ENCODE measurements at places on chromosomes 3 and 15. TPM values are rescaled to one million over a fixed set of nuclear protein-coding genes. Genes with fewer than 3 reads are reported as not detected.

The NAALADL2 gene
- total RNA-seq: 4.0 TPM

The C3orf20 gene
- not detected for total RNA-seq

The C2CD4B gene
- total RNA-seq: 28.4 TPM

The PROK2 gene
- total RNA-seq: not detected

The PAQR9 gene
- total RNA-seq: not detected

The MAP6D1 gene
- 3.2 TPM for total RNA-seq

The LRRC3B gene
- not detected for total RNA-seq

The ARMC8 gene
- 46.0 TPM for total RNA-seq

The KNG1 gene
- not detected for total RNA-seq

The HTR3E gene
- not detected for total RNA-seq

The ATP10A gene
- not detected for total RNA-seq

The GP5 gene
- not detected for total RNA-seq

DNA sequence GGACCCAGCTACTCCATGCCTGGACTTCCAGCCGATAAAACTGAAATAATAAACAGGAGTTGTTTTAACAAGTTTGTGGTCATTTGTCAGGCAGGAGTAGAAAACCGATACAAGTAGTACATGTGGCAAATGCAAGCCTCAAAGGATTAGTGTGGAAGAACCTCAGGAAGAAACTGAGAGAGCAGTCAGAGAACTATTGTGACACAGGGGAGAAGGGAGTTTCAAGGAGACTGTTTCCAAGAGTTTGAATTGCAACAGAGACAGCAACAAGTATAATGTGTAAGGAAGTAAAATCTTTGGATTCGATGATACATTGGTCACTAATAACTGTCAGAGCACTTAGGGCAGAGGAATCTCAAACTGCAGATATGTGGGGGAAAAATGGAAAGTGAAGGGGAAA lies 450.6 kb upstream of the ARHGEF26 start:
- DNase-seq: no peak

DNA sequence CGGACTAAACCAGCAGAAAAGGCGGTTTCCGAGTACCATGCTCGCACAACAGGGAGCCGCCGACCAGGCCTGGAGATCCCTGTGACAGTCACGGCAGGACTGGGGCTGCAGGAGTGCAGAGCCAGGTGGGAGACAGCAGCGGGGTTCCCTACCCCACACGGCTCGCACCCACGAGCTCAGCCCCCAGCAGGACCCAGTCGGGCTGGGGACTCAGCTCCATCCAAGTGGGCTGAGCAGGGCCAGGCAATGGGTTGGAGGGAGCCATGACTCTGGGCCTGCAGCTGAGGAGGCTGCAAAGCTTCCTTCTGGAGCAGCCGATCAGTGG lies 15.8 kb downstream of the XXYLT1 start:
- DNase-seq: no peak

DNA sequence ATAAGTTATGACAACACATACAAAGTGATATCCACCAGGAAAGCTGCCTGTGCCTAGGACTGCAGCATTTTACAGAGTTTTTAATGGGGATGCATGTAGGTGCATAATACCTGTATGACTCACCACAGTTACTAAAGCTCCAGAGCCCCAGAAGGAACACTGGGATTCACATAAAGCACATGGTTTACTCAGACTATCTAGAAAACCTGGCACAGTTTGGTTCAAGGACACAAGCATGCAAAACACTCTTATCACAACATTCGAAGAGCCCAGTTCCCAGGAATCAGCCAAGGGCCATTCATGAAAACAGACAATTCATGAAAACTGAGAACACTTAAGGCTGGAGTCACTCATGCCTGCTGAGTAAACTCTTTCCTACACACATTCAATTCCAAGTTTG lies 261.0 kb downstream of the PYDC2 start:
- peak; percentile 20 for DNase-seq

DNA sequence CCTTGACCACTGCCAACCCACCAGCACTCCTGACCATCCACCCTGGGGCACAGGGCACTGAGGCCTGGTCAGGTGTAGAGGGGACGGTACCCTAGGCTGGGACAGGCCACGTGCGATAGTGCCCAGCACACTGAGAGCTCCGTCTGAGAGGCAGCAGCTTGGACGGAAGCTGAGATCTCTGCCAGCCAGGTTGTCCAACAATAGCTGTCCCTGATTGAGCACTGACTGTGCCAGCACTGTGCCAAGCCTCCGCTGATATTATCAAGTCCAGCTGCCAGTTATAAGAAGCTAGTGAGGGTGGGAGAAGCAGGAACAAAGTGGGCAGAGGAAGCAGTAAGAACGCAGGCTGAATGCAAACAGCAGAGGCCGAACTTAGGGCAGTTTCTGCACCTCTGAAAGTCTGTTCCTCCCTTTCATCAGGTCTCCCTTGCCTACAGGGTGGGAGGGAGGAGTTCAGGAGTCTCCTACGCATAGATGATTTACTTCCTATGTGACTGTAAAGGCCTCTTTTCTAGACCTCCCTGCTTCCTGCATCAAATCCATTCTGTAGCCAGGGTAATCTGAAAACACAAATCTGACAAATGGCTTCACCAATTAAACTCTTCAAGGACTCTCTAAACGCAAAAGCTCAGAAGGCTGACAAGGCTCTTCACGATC lies 29.7 kb downstream of the MRPS11 start:
- no peak for DNase-seq

DNA sequence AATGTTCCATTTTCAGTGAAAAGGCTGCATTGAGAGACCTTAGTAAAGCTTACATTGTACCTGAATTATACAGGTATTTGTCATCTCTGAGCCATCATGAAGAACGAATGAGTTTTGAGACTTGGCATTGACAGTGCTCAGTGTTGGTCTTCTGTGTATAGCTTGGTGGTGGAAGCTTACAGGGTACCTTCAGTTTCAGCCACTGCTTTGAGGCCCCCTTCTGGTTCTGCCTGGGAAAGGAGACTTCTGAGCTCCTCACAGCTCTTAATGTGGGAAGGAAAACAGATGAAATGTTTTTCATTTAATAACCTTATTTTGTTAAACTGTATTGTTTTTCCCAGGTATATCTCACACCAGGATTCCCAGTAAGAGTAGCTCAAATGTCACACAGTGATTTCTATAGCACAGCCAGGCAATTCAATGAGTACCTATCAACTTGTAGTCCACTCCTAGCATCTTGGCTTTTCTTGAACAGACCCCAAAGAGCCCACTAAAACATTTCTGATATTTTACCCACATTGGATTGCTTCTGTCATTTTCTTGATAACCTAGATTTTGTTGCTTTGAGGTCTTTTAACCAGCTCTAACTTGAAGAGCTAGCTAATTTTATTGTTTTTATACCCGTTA lies 5.6 kb downstream of the SERPINI1 start:
- DNase-seq: peak; percentile 47

GRCh38 chr3:34292605-34293300 lies 494.3 kb downstream of the PDCD6IP start:
- DNase-seq: no peak

DNA sequence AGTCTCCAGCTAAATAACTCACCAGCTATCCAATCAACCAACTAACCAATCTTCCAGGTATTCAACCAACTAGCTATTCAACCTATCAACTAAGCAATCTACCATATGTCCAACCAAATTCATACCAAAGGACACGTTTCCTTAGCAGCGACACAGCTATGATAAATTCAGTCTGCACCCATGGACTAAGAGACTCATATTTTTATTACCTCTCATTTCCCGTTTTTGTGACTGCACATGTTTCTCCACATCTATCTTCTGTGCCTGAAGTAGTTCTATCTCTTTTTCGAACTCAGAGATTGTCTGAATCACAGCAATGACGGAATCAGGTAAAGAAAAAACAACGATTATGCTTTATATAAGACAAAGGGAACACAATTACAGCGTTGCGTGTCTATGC lies 34.0 kb upstream of the GNB5 start:
- no peak for DNase-seq

- DNase-seq: peak; percentile 40
These were observed 25.3 kb downstream of the ADGRG7 start for GRCh38 chr3:100634493-100635272.

DNA sequence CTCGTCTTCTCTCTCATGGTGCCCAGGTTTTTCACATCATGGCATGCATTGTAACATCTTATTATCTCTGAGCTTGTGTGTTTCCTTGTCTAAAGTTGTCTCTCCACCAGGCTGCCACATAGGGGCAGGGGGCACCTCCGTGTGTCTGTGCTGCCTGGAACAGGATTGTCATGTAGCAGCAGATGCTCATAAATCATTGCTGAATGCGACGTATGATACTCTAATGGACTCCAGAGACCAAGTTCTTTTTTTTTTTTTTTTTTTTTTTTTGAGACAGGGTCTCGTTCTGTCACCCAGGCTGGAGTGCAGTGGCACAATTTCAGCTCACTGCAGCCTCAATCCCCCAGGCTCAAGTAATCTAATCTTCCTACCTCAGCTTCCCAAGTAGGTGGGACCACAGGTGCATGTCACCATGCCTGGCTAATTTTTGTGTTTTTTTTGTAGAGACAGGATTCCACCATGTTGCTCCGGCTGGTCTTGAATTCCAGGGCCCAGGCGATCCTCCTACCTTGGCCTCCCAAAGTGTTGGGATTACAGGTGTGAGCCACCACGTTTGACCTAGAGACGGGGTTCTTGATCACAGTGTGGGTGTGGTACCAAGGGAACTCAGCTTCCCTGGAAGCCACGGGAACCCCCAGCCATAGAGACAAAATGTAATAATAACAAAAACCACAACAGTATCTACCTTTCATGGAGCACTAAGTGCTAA lies 4.7 kb upstream of the DNASE1L3 start:
- no peak for DNase-seq

DNA sequence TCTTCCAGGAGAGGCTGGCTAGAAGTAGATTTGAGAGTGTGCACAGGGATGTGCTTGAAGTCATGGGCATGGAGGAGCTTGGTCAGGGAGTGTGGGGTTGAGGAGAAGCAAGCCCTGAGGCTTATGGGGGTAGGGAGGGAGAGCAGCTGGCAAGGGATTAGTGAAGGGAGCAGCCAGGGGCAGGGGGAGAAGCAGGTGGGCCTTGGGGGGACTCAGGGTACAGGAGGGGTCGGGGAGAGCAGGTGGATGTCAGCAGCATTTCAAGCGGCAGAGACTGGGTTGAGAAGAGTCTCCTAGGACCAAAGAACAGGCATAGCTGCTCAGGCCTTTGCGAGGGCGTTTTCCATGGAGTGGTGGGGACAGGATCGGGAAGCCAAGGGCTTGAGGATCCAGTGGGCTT lies 3.4 kb upstream of the LMAN1L start:
- DNase-seq: no peak

GRCh38 chr15:61157933-61158332 lies 71.2 kb downstream of the RORA start:
- DNase-seq: no peak

DNA sequence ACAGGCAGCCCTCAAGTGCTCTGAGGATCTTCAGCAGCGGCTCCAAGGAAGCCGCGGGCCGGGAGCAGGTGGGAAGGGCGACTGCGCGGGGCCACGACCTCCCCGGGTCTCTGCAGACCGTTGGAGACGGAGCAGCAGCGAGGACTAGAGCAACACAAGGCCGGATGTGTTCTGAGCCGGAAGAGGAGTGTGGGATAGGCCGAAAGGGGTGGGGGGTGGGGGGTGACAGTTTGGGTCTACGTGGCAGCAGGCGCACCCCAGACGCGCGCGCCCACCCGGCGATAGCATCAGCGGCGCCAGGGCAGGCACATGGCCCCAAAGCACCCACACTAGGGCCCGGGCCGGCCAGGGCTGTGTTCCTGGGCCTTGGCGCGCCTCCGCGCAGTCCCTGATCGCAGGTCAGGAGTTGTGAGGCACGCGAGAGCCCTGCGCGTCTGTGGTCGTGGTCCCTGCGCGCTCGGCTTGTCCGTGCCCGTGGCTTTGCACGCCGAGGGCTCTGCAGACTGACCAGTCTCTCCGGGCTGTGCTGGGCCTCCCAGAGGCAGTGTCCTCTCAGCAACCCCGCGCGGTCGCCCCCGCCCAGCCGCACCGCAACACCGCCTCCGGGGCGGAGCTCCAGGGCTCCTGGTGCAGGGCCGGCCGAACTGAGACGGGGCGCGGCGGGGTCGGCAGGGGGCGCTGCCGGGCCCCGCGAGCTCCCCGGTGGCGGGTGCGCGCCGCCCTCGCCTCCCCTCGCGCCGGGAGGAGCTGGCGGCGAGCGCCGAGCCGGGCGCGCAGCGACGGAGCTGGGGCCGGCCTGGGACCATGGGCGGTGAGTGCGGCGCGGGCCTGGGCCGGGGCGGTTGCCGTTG lies at the start of gene PXYLP1:
TSS of gene PXYLP1 (plus strand) at position 725 of the 851 bp plus-strand sequence. CDS start 28,351 bp downstream, outside the sequence.
- DNase-seq: peak; percentile 83

- no peak for DNase-seq
These were observed 14.5 kb upstream of the SLC6A1 start for GRCh38 chr3:10977892-10978510.

DNA sequence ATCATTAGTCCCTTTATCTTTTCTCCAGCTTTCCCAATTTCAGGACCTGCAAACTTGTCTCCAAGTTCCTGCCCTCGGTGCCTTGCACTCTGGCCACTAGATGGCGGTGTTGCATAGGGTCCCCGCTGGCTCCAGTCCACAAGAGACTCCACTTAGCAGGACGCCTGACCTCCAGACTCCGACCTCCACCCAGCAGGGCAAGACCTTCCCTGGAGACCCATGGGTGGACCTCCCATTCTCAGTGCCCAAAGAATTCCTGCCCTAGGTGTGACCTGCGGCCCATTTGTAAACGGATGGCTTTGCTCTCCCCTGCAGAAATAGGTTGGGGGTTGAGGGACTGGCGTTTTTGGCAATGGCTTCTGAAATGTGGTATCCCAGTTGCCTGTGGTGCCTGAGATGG lies 82.6 kb downstream of the LSM3 start:
- DNase-seq: peak; percentile 81

DNA sequence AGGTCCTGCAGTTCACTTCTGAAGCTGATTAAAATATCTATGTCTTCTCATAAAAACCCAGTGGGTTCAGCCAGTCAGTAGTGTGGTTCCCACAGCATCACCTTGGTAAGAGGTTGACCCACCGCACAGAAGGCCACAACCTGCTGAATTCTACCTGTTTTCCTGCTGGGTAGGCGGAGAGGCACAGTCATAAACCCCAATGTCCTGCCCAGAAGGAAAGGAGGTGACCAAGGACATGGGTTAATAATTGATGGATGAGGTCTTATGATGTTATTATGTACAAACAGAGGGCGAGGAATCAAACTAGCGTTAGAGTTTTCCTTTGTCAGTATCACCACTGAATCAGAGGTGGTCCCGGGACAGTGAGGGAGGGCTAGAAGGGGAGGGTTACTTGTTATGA lies 27.8 kb downstream of the CA12 start:
- DNase-seq: no peak

DNA sequence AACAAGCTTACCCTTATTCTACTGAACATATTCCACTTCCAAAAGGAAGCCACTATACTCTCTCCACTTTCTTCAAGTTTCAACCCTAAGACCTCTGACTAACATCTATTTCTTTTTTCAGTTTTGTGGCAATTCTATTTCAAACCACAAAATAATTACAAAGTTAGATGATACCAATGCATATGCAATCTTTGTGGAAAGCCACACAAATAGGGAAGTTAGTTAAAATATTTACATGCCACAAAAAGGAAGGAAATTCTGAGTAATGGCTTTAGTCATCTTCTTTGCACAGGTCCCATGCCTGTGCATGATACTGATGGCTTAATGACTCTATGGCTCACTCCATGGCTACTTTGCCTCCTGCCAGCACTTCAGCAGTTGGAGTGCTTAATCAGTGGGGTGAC lies 57.0 kb upstream of the MCTP2 start:
- DNase-seq: no peak
